Fibroblast of upper back skin (primary cell): ENCODE measurements at places on chromosomes 12 and 14.
A peak's percentile ranks its signal among the peaks of the same experiment; 100 is the strongest.

DNA sequence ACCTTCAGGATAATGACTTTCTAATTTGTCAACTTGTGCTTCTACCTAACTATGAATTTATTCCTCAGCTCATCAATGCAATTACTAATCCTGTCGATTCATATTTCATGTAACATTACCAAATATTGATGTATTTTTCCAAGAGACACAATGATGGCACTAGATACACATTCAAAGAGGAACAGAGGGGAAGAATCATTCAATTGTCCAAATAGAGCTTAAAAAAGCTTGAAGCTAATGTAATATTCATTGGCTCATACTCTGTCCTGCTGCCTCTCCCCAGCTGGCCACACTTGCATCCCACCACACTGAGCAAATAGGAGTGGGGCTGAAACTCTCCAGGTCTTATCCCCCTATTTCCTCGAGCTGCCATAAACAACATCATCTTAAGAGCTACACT, 9.3 kb downstream of the TESPA1 start:
- no peak for DNase-seq

- no peak for DNase-seq
Measured at GRCh38 chr12:116220756-116221155, 56.7 kb downstream of the MED13L start.

GRCh38 chr14:105324871-105325270, 10.3 kb downstream of the PACS2 start:
- DNase-seq = no peak

GRCh38 chr14:103130965-103131364, 7.7 kb downstream of the TNFAIP2 start:
- peak; percentile 68 for DNase-seq

GRCh38 chr12:10151621-10152020, 20.3 kb downstream of the OLR1 start:
- peak; percentile 30 for DNase-seq

GRCh38 chr12:119959435-119959834, 29.6 kb upstream of the BICDL1 start:
- DNase-seq = no peak

DNA sequence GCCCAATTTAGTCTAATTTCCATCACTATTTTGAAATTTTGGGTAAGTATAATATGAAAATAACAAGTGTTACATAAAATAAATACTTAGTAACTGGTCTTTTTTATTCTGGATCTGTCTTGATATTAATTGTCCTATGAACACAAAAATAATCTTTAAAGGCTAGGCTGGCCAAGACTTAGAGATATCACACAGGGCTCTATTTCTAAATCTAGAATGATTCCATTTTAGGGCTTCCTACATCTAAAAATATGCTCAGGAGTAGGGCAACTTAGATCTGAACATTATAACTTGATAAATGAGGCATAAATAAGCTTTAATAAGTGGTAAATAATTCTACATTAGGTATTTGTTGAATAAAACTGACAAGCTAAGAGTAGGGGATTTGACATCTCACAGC, 23.1 kb upstream of the SNAPC1 start:
- no peak for DNase-seq

- DNase-seq = peak; percentile 78
Measured at GRCh38 chr12:121124402-121125109, 8.1 kb upstream of the P2RX7 start.

DNA sequence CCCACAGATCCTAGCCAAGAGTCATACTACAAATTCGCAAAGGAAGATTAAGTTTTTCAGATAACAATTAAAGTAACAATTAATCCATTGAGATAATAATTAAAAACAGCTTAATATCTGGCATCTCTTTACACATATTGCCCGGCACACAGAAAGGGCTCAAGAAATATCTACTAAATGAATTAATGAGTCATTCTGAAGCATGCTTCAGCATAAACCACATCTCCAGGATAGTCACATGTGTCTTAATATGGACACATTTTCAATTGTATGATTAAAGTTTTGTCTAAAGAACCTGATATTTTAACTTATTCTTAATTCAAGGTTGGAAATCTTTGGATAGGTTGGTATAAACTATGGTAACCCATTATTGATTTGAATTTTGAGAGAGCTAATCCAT, 9.6 kb downstream of the ITPR2 start:
- DNase-seq = peak; percentile 52

DNA sequence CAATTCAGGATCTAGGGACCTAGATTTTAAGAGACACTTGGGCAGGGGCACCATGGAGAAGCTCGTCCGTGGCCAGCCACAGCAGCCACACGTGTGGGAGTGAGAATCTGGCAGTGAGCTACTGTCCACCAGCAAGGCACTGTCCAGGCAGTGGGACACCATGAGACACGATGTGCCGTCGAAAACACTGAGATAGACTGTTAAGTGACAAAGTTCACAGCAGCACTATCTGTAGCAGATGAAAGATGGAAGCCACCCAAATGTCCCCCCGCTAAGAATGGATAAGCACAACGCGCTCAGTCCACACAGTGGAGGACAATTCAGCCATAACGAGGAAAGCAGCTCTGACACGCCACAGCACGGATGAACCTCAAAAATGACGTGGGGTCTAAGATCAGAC, 19.7 kb downstream of the RILPL1 start:
- DNase-seq = no peak

DNA sequence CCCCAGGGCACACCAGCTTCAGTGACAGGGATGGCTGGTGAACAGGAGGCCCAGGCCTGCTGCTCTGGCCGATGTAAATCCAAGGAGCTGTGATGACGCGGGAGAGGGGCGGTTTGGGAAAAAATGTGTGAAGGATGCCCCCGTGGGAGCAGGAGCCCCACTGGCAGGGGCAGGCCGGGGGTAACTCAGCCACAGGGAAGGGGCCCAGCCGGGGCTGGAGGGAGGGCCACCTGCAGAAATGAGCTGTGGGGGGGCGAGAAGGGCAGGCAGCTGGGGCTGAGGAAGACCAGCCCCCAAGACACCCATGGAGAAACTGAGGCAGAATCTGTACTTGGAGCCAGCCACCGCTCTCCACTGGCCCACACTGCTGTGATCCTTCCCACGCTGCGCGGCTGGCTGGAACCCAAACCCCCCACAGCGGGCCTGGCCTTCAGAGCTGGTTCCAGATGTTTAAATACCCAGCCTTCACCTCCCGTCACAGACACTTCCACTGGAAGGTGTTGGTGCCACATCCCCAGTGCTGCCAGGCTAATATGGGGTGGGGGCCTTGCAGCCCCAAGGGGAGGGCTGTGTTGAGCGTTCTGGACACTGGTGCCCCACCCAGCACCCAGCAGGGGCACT, 28.5 kb upstream of the ANKRD9 start:
- no peak for DNase-seq

DNA sequence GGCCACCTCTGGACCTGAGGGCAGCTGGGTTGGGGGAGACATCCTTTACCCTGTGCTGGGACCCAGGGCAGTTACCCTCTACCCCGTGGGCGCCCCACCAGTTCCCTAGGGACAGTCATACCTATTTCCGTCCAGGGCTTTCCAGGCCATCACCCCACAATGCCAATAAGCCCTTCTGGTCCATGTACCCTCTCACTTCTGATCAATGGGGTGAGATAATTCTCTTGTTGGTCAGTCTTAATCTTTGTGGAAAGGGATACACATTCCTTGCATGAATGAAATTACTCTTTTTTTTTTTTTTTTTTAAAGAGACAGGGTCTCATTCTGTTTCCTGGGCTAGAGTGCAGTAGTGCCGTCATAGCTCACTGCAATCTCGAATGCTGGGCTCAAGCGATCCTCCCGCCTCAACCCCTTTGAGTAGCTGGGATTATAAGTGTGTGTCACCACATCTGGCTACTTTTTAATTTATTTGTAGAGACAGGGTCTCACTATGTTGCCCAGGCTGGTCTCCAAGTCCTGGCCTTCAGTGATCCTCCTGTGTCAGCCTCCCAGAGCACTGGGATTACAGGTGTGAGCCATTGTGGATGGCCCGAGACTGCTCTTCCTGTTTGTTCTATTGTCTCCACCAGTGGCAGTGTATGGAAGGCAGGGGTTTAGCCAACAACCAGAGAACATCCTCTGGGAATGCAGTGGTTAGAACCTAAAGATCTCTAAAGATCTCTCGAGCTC, 46.3 kb upstream of the STON2 start:
- DNase-seq = no peak

GRCh38 chr14:79421811-79422210, 789.5 kb downstream of the DIO2 start:
- DNase-seq = no peak

DNA sequence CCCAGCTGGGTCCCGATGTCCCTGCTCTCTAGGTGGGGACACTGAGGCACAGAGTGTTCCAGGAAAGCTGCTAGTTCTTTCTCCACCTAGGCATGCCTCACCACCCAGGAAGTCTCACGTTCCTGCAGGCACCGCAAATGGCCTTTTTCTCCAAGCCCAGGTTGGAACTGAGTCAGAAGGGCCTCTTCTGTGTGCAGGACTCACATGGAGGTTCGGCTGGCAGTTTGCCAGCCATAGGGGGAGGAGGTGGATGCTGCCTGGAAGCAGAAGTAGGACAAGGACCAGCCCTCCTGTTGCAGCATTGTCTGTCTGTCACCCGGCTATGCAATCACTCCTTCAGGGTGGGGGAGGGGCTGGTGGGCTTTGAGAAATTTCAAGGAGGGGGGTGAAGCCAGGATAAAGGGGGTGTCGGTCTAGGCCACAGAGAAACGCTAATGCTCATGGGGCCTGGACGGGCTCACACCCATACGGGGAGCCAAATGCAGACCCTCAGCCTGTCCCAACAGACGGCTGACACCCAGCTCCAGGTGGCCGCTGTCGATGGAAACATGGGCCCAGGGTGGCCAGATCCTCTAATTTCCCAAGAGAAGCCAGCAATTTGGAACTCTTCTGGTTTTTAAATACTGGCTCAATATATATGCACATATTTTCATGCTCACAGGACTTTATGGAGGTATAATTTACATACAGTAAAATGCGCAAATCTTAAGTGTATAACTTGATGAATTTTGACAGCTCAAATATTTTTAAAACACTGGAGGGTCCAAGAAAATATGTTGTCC, 120.5 kb downstream of the PHETA1 start:
- peak; percentile 23 for DNase-seq

GRCh38 chr12:131353826-131354225, 357.1 kb upstream of the SFSWAP start:
- DNase-seq = no peak

DNA sequence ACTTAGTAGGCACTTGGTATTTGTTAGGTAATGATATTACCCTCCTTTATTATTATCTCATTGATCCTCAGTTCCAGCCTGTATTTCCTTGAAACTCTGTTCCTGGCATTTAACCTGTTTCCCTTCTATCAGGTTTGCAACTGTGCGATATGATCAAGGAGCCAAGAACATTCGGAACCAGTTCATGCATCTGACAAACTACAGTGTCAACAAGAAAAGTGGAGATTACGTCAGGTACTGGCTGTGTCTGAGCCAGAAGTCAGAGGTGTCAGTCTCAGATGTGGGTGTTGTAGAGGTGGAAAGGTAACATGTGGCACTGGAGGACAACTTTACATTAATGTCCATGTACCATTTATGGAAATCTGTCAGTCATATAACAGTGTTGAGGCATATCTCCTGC, 56.7 kb downstream of the TTLL5 start:
- DNase-seq = no peak

DNA sequence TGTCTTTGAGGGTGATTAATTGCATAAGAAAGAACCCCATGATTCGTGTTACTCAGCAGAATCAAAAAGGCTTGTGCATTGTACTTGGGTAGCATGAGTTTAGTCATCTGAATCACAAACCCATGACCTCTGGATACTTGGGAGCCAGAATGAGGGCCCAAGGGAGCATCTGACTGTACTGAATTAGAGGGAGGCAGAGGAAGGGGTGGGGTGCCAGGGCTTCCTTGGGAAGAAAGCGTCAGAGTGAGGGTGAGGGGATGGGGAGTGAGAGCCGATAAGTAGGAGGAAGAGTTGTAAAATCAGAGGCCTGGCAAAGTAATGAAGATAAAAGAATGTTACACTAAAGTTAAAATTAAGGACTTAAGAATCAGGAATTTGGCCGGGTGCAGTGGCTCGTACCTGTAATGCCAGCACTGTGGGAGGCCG, 29.8 kb downstream of the GPRC5D start:
- peak; percentile 58 for DNase-seq

DNA sequence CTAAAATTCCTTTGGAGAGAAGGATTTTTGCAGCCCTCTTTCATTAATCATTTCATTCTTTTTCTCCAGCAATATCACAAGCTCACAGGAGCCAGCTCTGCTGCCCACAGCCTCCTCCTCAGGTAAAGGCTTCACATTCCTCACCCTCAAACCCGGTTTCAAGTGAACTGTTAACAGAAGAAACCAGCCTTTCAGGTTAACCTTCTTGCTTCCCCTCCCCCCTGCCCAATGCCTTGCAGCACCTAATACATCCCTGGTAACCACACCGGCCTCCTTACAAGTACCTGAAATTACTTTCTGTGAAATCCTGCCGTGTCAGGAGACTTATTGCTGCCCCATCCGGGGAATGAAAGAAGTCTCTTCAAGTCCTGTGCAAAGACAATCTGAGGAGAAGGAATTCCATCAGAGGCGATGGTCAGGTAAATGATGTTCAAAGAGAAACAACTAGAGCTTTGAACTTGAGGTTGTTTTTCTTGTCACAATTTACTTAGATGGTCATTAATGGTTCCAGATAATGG, 111.2 kb downstream of the MYRFL start:
- no peak for DNase-seq

- DNase-seq = no peak
Measured at GRCh38 chr12:1277905-1278304, 286.9 kb downstream of the ERC1 start.
